ENCODE measurements at places on chromosomes 1 and 21. TPM values are rescaled to one million over a fixed set of nuclear protein-coding genes. Genes with fewer than 3 reads are reported as not detected.

Gene SPRR5
- total RNA-seq = not detected

Gene TMEM51
- 0.81 TPM for total RNA-seq

Gene MRPL39
- 24.3 TPM for total RNA-seq

Gene ZNF683
- total RNA-seq = not detected

Gene ADIPOR1
- 77.0 TPM for total RNA-seq

Gene KRTAP13-2
- not detected for total RNA-seq

Gene MPL
- total RNA-seq = not detected

Gene KRTAP19-3
- total RNA-seq = not detected

Gene CD55
- 2.7 TPM for total RNA-seq

Gene RYR2
- total RNA-seq = 0.03 TPM

- DNase-seq = no peak
These were observed 122.3 kb downstream of the PGBD5 start for GRCh38 chr1:230303822-230304221.

- DNase-seq = no peak
These were observed 51.5 kb upstream of the TNFSF4 start for GRCh38 chr1:173258479-173259264.

DNA sequence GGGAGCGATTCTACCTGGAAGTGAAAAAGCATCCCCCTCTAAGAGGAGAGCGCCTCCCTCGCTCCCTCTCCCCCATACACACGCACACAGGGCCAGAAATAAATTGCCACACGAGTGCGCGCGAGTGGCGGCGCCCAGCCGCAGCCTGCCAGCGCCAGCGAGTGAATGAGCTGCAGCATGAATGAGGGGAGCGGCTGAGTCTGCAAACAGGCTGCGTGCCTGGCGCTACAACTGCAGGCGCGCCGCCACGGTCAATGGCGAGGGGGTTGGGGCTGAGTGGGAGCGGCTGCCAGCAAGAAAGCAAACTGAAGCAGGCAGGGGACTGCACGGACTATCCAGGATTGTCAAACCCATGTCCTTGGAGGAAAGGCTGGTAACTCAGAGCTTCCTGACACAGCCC lies 2.2 kb downstream of the CAMK1G start:
- DNase-seq = no peak

DNA sequence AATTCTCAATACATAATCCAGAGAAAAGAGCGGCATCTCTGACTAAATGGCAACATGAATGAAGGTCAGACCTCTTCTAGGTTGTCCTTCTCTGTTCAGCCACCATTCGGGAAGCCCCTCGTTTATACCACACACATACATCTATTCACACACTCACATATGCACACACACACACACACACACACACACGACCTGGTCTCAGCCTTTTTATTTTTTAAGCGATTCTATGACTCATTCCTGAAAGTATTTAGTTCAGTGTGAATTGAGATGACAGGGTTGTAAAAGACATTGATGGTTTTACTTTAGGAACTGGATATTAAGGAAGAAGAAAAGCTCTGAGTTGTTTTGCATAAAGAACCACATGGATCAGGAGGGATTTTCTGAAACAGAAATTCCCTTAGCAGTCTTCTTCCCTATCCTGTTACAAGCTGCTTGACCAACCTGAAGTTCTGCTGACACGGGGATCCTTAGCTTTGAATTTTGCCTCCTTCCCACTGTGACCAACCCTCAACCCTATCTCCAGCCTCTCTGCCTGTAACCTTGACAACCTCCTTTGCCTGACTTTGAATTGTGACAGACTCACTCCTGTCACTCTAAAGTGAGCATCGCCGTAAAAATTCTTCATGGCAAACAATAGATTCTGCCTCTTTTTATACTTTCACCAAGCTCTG lies 383.1 kb upstream of the ESRRG start:
- no peak for DNase-seq

- DNase-seq = no peak
These were observed 18.9 kb downstream of the HTR1D start for GRCh38 chr1:23198373-23198772.

DNA sequence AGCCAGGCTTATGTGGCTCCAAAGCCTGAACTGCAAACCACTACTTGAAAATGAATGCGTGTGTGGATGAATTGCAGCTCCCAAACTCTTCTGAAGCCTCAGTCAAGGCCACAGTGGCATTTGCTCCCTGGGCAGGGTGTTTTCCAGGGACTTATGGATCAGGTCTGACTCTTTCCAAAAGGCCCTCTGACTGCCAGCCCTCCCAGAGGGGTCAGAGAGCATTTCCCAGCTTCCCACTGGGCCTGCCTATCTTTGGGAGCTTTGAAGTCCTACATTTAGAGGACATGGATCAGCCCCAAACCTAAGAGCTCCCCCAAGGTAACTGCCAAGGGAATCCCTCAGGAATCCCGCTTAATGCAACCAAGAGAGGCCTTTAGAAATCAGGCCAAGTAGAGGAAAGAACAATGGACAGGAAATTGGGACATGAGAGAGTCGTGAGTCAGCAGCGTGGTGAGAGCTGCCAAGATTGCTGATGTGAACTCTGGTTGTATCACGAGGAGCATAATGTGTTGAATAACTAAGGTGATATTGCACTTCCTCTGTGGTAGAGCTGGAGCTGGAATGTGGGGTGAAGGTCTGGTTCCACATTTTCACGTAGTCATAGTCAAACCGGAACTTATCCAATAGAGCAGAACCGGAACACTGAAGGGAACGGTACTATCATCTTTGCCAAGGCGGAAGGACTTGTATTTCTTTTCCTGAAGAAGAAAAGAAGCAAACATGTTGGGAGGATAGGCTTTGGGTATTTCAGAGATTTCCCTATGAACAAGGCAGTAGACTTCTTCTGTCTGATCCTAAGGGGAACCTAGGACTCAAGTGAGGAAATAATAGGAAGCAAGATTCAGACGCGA lies 99.4 kb upstream of the JUN start:
- no peak for DNase-seq

DNA sequence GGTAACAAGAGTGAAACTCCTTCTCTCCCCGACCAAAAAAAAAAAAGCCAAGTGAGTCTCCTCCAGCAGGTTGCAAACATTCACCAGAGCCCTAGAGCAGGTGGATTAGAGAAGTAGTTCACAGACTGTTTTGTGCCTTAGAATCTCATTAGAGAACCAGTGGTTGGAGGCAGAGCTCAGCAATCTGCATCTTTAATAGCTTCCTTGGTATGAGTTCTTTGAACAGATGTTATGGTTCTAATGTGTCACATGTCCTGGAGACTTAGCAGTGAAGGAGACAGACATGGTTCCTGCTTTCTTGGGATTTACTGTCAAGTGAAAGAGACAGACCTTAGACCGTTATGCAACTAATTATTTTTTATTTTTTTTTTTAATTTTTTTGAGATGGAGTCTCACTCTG lies 26.8 kb downstream of the SESN2 start:
- no peak for DNase-seq

- DNase-seq = no peak
These were observed 242.3 kb downstream of the GPATCH2 start for GRCh38 chr1:217388522-217389065.

GRCh38 chr1:64112281-64112680 lies 91.1 kb upstream of the UBE2U start:
- no peak for DNase-seq

- DNase-seq = no peak
These were observed 19.6 kb upstream of the CBR3 start for GRCh38 chr21:36115138-36115730.

DNA sequence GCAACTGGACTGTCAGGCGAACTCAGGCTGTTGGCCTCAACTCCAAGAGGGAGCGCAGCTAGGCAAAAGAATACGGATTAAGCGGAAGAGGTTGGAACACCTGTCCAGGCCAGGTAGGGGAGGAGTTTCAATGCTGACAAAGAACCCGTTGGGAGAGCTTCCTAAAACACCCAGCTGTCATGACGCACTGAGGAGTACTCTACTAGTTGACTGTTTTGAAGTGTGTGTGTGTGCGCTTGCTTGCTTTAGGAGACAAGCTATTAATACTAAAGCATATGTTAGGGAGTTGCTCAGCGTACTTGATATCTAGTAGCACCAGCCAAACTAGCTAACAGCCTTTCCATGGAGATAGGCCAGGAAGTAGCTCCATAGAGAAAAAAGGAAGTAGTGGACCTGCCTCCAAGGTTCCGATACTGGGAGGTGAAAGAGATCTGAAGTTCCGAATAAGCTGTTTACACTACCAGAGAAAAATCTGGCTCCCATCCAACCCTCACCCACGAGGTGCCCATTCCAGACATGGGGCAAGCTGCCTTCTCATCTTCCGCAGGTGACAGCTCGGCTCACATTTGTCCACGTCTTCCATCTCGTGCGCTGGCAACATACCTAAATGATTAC lies 974 bp upstream of the FNBP1L start:
- DNase-seq = no peak

DNA sequence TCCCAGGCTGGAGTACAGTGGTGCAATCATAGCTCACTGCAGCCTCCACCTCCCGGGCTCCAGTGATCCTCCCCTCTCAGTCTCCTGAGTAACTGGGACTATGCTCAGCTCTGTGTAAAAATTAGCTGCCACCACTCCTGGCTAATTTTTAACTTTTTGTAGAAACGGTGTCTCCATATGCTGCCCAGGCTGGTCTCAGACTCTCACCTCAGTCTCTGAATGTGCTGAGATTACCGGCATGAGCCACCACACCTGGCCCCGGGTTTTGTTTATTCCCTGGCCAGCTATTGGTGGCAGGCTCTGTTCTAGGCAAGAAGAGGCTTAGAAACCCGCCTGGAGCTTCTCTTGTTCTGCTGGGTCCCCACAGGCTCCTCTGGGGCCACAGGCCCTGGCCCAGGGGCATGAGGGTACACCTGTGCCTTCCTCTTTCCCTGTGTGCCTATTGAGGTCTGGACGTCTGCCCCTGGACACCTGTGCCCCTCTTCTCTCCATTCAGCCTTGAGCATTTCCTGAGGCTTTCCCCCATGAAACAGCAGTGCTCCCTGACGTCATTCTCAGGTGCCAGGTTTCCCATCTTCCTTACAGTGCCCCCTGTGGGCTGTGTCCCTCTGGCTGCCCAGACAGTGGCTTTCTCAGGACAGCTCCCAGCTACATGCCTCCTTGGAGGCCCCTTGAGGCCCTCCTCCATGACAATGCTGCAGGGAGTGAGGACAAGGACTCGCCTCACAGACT lies 57.5 kb downstream of the PCP4 start:
- no peak for DNase-seq

GRCh38 chr1:54653036-54653435 lies 11.4 kb downstream of the MROH7 start:
- DNase-seq = no peak

DNA sequence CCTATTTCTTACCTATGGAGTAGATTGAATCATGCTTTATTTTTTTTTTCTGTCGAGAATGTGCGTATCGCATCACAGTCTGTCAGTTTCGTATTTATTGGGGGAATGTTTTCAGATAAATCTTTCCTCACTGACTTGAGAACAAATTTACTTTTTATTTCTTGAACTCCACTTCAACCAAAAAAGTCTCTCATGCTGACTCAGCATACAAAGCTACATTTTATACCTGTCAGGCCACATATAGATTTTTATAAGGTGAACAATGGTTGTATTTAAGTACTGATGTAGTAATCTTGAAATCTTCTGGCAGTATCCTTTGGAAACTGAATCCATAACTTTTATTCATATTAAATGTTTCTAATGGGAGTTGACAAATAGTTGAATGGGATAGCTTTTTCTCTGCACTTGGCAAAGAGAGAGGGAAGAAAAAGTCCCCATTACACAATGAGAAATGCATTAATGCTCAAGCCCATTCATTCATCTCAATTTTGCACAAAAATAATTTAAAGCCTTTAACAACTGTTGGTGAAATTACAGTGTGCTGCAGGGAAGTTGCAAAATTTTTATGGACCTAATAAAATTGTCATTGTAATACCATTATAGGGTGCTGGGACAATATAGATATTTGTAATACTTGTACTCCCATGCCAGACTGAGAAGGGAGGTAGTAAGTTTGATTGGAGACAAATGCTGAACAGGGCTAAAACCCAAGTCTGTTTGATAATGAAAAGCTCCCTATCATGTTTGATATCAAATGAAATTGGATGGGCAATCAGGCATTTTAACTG lies 367.6 kb downstream of the HLX start:
- no peak for DNase-seq

- no peak for DNase-seq
These were observed 46.1 kb upstream of the KAZN start for GRCh38 chr1:14552246-14552965.

- no peak for DNase-seq
These were observed 217.6 kb upstream of the SAMSN1 start for GRCh38 chr21:14763695-14764064.

GRCh38 chr1:31981972-31982371 lies 31.7 kb upstream of the KHDRBS1 start:
- no peak for DNase-seq

- DNase-seq = no peak
These were observed 7.1 kb downstream of the ANGEL2 start for GRCh38 chr1:213008564-213008963.

DNA sequence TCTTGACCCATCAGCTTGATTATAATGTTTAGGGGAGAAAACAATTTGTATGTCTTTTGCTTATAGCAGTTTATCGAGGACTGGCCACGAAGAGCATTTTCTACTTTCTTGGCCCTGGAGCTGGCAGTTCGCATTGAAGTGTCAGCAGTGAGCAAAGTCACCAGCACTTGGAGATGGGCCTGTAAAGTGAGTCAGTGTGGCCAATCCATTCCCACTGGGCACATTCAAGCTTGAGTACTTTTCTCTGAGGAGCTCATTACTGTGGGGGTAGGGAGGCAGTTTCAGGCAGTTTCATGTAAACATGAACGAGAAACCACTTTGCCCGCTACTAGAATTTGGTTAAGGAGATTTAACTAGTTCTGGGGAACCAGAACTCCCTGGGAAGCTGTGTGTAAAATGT lies 164.8 kb downstream of the PRDM2 start:
- no peak for DNase-seq

DNA sequence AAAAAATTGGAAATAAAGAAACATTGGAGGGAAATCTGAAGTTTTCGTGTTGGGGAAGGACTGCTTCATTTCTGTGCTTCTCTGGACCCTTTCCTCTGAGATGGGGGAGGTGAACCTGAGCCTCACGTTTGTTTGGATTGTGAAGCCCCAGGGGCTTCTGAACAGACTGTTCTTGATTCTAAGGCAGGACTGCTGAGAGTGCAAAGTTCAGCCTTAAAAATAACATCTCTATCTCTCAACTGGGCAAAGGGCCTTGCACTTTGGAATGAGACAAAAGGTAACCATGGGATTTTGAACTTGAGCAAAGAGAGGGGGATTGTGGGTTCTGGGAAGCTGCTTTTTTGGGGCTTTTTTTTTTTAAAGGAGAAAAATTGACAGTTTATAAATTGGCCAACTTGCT lies 45.0 kb downstream of the GPR88 start:
- no peak for DNase-seq

Data from osteocyte (in vitro differentiated cells).